Astrocyte of the cerebellum (primary cell): ENCODE measurements at places on chromosomes 2 and 18.

DNA sequence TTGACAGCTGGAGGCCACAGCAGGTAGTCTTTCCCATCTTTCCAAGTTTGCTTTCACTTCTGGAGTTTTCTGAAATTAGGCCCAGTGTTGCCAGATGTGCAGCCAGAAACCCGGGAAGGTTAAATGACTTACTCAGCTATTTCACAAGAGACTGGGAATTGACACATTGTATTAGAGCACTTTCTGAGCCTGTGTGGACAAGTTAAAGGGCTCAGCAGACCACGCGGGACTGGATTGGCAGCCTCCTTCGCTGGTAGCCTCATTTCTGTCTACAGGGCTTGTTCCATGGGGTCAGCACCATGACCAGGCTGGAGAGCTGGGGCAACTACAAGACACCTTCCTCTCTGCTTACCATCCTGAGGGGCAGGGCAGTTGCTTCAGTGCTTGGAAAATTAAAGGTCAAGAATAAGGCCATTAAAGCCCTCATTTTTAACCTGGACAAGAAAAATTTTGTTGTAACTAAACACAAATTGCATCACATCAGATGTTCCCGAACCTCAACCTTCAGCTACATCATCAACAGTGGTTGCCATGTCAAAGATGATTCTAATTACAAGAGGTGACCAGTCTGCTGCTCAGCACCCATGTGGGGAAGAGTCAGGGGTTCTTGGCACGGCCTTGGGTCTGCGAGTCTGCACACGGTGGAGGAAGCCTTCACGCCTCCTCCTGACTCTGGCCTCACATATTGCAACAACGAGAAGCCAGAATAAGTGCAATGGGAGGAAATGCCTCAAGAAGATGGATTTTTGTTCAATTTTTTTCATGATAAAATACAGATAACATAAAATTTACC lies 279.5 kb upstream of the RAB6C start:
- no peak for DNase-seq

- no peak for DNase-seq
These were observed 42.7 kb upstream of the SEMA4C start for GRCh38 chr2:96912346-96913116.

- DNase-seq: peak; percentile 98
These were observed 49.9 kb upstream of the RNU4ATAC start for GRCh38 chr2:121480826-121481225.

DNA sequence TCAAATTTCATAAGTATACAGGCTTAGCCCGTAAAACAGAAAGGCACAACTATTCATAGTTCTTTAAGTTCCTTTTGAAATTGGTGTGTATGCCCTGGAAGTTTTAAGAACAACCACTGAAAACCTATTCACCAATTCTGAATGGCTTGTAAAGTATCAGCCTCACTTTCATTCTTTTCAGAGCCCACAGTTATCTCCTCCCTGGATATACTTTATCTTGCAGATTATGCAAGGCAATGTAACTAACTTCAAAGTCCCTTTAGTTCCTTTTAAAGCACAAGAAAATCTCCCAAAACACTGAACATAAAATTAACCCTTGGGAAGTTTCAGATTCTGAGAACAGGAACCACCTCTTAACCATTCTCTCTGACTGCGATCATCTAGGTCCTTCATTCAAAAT lies 1.1 kb downstream of the STRN start:
- no peak for DNase-seq

GRCh38 chr2:98172150-98172765 lies 85.3 kb downstream of the VWA3B start:
- DNase-seq: no peak

DNA sequence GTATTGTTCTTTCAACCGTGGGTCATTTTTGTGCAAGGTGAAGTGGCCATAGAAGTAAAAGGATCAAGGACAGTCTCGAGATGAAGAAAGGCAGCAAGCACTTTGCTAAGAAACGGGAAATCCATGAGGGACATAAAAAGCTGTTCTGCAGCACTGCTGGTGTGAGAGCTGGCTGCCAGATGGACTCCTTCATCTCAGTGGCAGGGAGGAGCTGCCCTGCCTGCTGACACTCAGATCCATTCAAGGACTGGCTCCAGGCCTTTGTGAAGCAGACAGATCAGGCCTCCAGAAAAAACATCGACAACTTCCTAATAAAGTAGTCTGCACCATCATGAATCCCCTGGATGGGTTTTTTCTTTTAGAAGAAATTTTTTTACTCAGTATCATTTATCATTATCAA lies 29.5 kb downstream of the RMC1 start:
- no peak for DNase-seq

- no peak for DNase-seq
These were observed 76.7 kb downstream of the EMILIN2 start for GRCh38 chr18:2923464-2923863.

- no peak for DNase-seq
These were observed 232.3 kb upstream of the ITGA4 start for GRCh38 chr2:181224866-181225265.

- peak; percentile 79 for DNase-seq
These were observed 165.0 kb downstream of the LNPK start for GRCh38 chr2:175837046-175837445.

DNA sequence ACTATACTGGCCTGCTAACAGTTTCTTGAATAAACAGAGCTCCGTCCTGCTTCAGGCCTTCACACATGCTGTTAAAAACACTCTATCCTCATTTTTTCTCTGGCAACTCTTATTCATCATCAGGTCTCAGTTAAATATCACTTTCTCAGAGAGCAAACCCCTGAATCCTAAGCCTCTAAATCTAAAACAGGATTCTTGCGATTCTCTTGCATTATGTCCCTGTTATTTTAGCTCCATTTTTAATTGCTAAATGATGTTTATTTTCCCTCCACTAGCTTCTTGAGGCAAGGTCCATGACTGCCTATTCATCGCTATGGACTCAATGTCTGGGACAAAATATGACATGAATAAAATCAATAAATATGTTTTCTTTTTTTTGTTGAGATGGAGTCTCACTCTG lies 190.7 kb upstream of the SMAD7 start:
- no peak for DNase-seq

DNA sequence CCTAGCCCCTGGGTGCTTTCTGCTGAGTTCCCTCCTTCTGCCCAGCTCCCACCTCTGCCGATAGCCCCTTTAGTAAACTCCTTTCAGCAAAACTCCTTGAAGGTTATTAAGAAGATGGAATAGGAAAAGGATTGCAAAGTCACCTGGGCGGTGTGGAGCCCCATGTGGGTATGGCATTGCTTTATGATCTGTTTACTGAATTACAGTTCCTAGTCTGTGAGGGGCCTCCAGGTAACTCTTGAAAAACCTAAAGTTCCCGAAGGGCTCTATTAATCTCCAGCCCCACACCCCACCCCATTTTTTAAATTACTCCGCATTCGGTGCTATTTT lies 116.9 kb upstream of the UXS1 start:
- no peak for DNase-seq

DNA sequence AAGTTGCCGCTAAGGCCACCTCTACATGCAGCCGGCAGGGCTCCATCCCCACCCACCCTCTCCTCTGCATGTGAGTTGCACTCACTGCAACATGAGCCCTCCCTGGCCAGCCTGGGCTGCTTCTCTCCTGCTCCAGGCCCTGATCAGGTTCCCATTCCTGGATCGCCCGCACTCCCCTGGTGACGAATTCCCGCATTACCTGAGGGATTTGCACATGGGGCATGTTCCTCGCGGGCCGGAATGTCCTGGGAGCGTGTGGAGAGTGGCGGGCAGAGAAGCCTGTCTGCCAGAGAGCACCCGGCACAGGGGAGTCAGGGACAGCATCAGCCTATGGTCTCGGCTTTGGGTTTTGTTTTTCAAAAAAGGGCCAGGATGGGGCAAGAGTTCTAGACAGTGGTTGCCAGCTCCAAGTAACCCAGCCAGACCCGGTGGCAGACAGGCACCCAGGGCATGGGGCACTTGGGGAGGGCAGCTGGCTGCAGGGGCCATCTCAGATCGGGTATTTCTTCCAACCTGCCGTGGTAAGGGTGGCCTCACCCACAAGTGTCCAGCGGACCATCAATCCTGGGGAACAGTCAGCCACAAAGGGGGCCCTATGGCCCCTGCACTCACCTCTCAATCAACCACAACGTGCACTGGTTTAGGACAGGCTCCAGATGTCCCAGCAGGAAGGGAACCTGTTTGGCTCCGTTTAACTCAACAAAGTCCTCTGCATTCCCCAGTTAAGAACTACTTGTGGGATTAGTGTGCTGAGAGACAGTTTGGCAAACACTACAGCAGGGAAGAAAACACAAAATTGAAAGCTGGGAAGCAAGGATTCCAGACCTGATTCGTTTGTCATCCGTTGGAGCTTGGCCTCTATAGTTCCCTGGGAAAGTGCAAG lies 187.7 kb downstream of the SMAD7 start:
- DNase-seq: peak; percentile 44

DNA sequence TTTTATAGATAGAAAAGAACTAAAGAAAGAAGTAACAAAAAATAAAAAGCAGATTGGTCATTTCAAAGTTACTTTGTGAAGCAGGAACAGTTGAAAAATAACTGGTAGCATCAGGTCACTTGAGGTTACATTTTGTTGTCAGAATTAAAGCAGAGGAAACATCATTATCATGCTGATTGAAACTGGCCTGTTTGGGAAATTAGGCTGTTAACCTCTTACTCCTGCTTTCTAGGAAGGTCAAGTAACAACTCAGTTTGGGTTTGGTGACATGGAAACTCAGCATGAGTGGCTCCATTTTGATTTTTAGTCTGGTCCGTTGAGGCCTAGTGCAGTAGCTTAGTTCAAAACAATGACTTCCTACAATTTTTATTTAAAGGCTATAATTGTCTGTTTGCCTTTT lies 1383.5 kb downstream of the DPP10 start:
- no peak for DNase-seq

DNA sequence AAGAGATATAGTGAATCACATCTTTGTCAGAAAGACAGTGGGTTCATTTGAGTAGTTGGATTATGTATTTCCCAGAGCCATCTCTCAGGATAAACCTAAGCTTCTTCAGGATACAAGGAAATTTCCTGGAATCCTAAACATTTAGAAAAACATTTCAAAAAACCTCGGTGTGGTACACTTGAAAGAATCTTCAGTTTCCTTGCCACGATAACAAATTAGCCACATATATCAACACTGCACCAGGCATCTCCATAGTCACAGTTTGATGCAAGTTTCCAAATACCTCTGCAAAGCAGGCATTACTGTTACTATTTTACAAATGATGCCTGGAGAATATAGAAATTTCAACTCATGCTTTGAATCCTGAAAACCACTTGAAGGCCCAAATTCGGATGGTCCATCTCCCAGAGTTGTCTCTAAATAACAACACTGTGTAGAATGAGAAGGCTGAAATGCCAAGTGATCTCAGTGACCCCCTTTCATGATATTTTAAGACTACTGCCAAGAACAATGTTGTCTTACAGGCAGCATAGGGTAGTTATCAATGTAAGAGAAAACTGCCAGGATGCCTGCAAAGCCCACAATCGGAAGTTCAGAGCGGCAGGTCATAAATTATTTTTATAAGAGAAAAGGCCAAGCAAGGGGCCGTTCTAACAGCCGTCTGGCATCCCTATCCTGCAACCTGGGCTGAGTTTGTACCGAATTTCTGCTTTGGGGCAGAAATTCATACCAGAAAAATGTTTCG lies 307.9 kb downstream of the TXNL1 start:
- no peak for DNase-seq

- no peak for DNase-seq
These were observed 232.4 kb upstream of the RBMS1 start for GRCh38 chr2:160726046-160726445.

DNA sequence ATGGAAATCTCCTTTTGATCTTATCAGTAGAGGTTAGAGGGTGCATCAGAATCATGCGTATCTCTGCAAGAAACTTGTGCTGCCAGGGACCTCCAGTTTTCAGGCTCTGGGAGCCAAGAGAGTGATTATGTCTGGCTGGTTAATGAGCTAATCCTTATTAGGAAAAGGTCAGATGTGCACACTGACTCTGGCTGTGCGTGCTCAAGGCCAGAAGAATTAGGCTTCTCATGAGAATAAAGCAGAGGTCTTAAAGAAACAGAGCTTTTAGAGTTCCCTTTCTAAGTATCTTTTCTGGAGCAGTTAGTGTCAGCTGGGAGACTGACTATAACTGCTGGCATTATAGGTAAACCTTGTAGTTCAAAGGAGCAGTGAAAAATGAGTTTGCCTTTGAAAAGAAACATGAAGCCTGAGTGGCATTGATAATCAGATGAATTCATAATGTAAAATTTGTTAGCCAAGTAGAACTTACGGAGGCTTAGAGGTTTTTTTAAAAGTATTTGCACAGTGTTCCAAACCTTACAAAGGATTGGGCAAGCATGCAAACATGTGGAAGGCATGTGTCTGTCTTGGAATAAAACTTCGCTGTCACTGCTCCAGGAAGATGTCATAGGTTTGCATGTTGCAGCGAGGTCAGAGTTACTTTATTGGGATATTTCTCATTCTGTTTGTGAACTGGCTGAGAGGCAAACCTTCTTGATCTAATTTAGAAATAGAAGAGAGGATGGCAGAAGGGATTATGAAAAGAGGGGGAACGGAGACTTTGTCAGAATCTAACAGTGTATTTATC lies 151.7 kb downstream of the ARHGAP28 start:
- peak; percentile 52 for DNase-seq

DNA sequence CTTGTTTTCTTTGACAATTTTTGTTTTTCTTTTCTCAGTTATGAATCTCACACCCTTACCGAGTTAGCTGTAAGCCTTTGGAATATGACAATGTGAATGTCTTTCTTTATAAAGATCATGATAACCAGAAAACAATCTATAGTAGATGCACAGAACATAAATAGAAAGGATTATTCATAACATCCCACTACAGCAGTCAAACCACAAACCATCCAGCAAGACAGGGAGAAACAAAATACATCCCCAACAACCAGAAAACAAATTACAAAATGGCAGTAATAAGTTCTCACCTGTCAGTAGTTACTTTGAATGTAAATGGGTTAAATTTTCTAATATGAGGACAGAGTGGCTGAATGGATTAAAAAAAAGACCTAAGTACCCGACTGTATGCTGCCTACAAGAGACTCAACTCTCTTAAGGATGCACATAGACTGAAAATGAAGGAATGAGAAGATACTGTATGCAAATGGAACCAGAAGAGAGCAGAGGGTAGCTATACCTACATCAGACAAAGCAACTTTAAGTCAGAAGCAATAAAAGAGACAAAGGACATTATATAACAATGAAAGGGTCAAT lies 124.6 kb downstream of the ZNF532 start:
- no peak for DNase-seq

DNA sequence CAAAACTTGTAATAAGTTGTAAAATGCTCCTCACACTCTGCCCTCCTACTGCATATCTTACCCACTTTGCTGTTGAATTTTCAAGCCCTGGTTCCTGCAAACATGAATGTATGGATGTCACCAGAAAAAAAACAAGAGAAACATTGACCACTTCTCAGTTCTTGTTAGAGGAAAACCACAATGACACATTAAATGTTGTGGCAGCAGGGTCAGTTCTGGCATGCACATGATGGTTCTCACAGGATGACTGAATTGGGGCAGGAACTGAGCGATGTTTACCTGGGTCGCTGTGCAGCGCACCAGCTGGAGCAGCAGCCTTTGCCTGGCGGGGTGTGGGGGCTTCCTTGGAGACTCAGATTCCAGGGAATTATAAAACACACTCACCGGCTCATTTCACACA lies 14.0 kb upstream of the PRKCE start:
- DNase-seq: peak; percentile 39

- peak; percentile 16 for DNase-seq
These were observed 11.6 kb upstream of the EIF2AK2 start for GRCh38 chr2:37168217-37168981.

- DNase-seq: no peak
These were observed 80.9 kb downstream of the GCA start for GRCh38 chr2:162424816-162425215.

GRCh38 chr2:6755456-6755855 lies 110.3 kb downstream of the CMPK2 start:
- DNase-seq: no peak
